Esophagus squamous epithelium (tissue), 5 donors: ENCODE measurements at places on chromosomes 7 and 10.

DNA sequence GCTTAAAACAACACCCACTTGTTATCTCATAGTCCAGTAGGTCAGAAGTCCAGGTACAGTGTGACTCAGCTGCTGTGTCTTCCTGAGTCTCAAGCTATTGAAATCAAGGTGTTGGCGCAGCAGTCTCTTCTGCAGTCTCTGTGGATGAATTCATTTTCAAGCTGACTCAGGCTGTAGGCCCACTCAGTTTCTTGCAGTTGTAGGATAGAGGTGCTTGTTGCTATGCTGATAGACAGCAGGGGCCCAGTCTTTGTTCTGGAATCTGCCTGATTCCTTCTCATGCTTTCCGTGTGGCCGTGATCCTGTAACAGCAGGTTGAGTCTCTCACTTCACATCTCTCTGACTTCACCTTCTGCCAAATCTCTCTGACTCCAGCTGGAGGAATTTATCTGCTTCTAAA is 400.4 kb upstream of the POM121L12 start:
- DNase-seq, result no peak

DNA sequence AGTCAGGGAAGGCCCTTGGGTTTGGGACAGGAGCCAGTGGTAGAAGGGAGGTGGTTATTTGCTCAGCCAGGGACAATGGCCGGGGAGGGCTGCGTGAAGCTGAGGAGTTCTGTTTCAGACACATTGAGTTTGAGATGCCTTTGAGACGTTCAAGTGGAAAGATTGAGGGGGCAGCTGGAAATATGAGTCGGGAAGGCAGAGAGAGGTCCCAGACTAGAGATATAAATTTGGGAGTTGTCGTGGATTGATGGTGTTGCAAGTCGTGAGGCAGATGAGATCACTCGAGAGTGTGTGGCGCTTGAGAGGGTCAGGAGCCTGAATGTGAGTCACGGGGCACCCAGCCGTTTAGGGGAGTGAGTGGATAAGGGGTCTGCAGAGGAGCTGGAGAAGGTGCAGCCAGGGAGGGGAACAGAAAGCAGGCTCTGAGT is 73.3 kb downstream of the ZMIZ1 start:
- no peak for DNase-seq

- no peak for DNase-seq
Observed at GRCh38 chr10:70334526-70335245, 47.7 kb downstream of the LRRC20 start.

- no peak for DNase-seq
Observed at GRCh38 chr7:101108330-101108857, 18.5 kb upstream of the SERPINE1 start.

- no peak for DNase-seq
Observed at GRCh38 chr7:132899833-132900232, 182.1 kb downstream of the CHCHD3 start.

DNA sequence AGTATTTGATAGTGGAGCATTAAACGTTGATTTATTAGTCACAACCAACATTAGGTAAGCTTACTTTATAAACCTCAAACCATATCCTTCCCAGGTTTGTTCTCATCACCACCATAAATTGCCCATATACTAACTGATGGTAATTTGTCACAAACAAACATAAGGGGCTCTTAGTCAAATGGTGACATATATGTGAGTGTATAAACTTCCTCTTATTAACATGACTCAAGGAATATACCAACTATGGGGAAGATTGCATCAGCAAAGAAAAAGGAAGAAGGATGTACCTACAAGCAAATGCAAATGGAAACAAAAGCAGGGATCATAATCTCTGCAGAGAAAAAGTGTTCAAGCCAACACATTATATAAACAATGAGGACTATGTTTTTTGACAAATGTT is 418.2 kb upstream of the AKR1E2 start:
- DNase-seq, result no peak

DNA sequence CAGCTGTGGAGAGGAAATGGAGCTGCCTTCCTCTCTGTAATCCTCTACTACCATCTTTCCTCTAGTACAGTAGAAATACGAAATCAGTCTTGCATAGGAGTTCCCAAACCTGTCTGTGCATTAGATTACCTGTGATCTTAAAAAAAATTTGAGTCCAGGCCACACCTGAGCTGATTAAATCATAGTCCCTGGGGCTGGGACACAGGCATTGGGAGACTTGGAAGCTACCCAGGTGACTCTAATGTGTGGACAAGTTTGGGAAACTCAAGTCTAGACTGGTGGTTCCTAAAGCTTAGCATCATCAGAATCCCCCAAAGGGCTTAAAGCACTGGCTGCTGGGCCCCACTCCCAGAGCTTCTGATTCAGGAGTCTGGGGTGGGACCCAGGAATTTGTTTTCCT is 152.7 kb upstream of the GLI3 start:
- no peak for DNase-seq

DNA sequence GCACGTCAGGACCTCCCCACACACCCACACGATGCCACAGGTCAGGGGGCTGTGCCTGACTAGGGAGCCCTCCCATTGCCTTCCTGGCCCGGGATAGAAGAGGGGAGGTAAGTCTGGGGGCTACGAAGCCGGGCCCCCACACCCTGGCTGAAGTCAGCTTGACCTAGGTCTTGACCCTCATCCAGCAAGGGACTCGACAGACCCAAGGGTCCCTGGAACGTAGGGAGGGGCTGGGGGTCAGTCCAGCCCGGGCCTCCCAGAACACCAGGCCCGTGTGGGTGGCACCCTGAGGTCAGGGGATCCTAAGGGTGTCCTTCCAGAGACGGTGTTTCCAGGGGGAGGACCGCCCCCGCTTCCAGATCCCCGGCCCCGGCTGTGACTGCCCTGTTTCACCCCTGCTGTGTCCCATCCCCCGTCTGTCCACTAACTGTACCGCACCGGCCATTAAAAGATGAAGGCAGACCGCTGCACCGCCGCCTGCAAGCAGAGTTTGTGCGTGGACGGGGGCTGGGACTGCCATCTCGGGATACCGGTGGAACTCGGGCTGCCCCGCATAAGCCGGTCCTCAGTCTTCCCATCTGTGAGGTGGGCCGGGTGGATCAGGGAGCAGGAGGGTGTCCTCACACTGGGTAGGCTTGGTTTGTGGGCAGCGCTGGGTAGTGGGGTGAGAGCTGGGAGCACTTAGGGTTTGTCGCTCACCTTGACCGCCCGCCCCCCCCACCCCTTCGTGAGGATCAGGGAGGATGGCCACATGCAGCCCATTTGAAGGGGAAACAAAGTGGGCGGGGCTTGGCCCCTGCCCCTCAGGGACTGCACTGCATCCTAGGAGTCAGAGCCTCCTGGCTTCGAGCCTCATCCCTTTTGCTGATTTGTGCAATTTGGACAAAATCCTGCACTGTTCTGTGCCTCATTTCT is 21.1 kb downstream of the SLC29A4 start:
- DNase-seq, result no peak

- DNase-seq, result no peak
Observed at GRCh38 chr7:23372611-23373010, 73.5 kb downstream of the MALSU1 start.

DNA sequence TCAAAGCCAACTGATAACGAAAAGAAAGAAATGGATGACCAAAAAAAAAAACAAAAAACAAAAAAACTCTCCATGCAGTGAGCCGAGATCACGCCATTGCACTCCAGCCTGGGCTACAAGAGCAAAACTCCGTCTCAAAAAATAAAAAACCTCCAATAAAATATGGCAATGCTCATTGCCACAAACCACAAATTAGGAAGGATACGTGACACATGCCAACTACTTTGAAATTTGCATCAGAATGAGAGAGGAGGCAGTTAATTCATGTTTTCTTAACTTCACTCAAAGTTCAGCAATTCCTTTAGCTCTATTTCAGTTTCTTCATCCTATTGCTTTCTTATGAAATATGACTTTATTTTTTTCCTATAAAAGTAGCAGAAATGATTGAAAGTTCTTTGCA is 398.1 kb upstream of the C7orf33 start:
- no peak for DNase-seq

DNA sequence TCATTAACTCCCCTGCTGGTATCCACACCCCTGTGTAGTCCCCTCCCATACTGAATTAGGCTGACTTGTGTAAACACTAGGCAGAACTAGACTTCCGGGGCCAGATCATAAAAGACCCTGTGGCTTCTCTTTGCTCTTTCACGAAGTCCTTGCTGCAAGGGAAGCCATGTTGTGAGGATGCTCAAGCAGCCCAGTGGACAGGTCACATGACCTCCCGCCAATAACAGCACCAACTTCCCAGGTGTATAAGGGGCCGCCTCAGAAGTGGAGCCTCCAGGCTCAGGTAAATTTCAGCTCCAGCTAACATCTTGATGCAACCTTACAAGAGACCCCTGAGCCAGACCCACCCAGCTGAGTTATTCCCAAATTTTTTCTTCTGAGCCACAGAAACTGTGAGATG is 11.3 kb upstream of the FOXK1 start:
- no peak for DNase-seq

GRCh38 chr7:31171984-31172383 is 119.9 kb downstream of the ADCYAP1R1 start:
- no peak for DNase-seq

DNA sequence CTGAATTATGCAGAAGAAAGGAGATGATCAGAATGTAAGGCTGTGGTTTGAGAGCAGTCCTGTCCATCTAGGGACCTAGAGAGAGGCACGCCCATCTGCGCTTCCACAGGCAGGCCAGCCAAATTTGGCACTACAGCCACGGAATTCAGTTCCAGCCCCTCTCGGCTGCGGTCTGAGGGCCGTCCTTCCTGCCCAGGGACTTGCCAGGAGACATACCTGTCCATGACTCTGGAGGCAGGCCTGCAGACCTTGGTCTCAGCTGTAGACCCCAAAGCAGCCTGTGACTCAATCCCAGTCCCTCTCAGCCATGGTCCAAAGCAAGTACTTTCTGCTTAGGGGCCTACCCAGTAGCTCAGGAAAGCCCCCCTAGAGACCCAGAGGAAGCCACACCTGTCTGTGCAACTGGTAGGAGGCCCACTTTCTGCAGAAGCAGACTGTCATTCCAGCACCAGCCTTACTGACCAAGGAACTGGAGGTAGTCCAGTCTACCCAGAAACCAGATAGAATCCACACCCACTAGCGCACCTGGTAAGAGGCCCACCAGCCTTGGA is 720.9 kb downstream of the PARD3 start:
- DNase-seq, result no peak

DNA sequence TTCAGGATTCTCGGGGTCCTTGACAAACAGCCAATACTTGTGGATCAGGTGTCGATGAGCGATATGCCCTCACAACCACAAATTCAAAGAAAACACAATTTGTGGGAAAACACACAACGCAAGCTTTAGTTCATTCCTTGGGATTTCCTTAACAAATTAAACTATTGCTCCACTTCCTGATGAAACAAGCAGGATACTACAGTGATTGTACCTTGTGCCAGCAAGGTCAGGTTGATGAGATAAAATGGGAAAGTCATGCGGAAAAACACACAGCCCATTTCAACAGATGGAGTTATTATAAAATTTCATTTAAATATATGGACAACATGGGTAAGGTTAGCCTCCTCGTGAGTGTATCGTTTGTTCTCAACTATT is 8.8 kb upstream of the RHOBTB1 start:
- no peak for DNase-seq

DNA sequence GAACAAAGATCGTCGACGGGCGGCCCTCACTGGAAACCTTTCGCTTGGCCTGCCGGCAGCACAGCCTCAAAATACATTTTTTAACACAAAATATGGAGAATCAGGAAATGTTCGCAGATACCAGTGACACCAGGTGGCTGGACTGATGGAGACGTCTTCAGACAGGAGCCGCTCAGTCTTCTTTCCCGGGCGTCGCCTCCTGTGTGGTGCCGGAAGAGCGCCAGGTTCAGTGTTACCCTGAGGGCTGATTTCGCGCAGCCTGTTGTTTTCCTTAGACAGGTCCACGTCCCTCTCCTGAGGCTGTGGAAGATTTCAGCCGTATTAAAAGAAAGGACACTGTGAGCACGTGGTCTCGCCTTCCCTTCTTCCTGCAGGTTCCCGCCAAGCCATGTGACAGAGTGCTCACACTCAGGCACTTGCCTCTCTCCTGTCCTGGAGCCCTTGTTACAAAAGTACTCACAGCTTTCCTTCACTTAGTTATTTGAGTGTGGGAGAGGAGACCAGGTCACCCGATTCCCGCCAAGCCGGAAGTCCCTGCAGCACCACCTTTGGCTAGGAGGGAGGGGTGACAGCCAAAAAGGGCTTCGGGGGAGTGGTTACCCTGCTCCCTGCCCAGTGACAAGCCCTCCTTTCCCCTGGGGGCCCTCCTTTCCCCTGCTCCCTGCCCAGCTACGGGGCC is 21.7 kb upstream of the PWWP2B start:
- DNase-seq, result no peak

GRCh38 chr10:125473143-125473793 is 209.7 kb downstream of the TEX36 start:
- no peak for DNase-seq

- DNase-seq, result no peak
Observed at GRCh38 chr10:77357611-77358310, 279.8 kb downstream of the KCNMA1 start.

GRCh38 chr7:48049850-48050249 is 14.5 kb downstream of the C7orf57 start:
- DNase-seq, result no peak

GRCh38 chr7:151754142-151754590 is 122.7 kb downstream of the PRKAG2 start:
- peak; percentile 13 for DNase-seq

DNA sequence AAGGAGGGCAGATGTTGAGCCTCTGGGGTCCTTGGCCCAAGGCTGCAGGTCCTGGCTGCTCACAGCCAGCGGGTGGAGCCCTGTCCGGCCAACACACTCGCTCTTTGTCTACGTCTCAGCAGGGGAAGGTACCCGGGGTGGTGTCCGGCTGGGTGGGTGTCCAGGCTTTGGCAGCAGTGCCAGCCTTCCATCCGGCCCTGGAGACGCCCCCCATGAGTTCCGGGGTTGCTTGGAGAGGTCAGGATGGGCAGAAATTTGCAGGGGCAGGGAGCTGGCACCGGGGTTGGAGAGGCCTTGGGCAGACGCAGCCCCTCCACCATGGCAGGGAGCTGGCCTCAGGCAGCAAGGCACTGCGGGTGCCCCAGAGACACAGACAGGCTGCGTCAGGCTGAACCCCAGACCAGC is 42.2 kb upstream of the ELN start:
- no peak for DNase-seq

DNA sequence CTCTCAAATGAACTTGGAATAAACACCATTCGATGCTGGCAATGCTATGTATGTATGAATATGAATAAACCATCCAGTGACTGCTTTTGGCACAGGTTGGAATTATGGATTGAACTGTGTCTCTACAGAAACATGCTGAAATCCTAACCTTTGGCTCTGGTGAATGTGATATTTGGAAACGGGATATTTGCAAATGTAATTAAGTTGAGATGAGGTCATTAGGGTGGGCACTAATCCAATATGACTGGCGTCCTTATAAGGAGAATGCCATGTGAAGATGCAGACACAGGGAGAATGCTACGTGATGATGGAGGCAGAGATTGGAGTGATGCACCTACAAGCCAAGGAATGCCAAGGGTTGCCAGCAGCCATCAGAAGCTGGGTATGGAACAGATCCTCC is 3.4 kb upstream of the ACTR3B start:
- no peak for DNase-seq
